ENCODE measurements at places on chromosomes 2 and 18. TPM values are rescaled to one million over a fixed set of nuclear protein-coding genes. Genes with fewer than 3 reads are reported as not detected.

DNA sequence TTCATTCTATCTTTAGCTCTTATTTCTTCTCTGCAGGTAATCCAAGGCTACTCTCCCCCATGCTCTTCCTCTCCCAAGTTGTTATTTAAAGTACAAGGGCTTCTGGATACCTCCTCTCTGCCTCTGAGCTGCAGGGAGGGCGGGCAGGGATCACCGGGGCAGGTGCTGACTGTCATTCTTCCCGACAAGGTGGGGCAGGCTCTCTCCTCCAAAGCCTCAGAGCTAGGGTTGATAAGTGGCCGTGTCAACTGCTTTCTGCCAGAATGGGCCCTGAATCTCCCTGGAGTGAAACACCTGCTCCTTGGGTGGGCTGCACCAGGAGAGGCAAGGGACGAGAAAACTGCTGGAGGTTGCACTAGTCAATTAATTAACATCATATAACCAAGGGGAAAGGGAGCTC, 250.3 kb downstream of the SLC4A3 start:
- no peak overlapping the region for H3K4me3 ChIP-seq
- no peak overlapping the region for H3K27ac ChIP-seq
- no peaks in the 10 kb centered on the region for H3K27me3 ChIP-seq

- H3K36me3 ChIP-seq: no peaks in the 10 kb centered on the region
- no peaks in the 10 kb centered on the region for H3K27me3 ChIP-seq
- H3K4me1 ChIP-seq: peaks cover 11% of the 10 kb centered on the region
- DNase-seq: no peak
Observed at GRCh38 chr2:224565452-224566035, 19.6 kb downstream of the CUL3 start.

- DNase-seq: no peak
- no peak overlapping the region for H3K4me3 ChIP-seq
- no peaks in the 10 kb centered on the region for H3K27me3 ChIP-seq
- H3K36me3 ChIP-seq: no peaks in the 10 kb centered on the region
- no peak overlapping the region for H3K27ac ChIP-seq
- no peaks in the 10 kb centered on the region for H3K4me1 ChIP-seq
Observed at GRCh38 chr2:217269701-217270484, 410.0 kb upstream of the TNP1 start.

GRCh38 chr2:71700041-71700657, 246.8 kb downstream of the DYSF start:
- peak; percentile 67 for DNase-seq
- H3K4me1 ChIP-seq: no peaks in the 10 kb centered on the region
- no peaks in the 10 kb centered on the region for H3K36me3 ChIP-seq
- no peaks in the 10 kb centered on the region for H3K27me3 ChIP-seq
- H3K27ac ChIP-seq: no peak overlapping the region

DNA sequence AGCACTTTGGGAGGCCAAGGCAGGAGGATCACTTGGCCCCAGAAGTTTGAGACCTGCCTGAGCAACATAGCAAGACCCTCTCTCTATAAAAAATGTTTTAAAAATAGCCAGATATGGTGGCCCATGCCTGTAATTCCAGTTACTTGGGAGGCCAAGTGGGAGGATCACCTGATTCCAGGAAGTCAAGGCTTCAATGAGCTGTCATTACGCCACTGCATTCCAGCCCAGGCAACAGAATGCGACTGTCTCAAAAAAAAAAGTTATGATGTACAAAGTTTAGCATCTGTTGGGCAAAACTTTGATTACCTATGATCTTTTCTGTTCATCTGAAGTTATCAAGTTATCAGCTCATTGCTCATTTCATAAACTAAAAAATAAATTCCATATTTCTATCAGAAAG, 504.1 kb upstream of the PKDCC start:
- H3K4me3 ChIP-seq: no peak overlapping the region
- H3K27ac ChIP-seq: no peak overlapping the region
- H3K27me3 ChIP-seq: no peaks in the 10 kb centered on the region
- H3K36me3 ChIP-seq: no peaks in the 10 kb centered on the region
- no peaks in the 10 kb centered on the region for H3K4me1 ChIP-seq
- no peak for DNase-seq

Gene ZNF521
- 88.7 TPM for total RNA-seq

Gene C2orf80
- not detected for total RNA-seq

DNA sequence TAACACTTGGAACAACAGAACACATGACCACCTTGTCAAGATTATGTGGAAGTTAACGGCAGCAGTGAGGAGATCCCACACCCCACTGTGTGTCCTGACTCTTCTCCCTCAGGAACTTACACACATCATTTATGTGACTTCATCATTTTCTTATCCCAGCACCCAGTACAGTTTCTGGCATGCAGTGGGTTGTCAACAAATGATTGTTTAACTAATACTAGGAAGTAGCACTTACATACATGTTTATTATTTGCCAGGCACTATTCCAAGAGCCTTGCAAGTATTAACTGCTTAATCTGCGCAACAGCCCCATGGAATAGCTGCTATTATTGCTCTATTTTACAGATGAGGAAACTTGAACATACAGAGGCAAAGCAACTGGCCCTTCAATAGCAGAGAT, 391.5 kb downstream of the TXNL1 start:
- no peak for DNase-seq
- no peaks in the 10 kb centered on the region for H3K4me1 ChIP-seq
- no peaks in the 10 kb centered on the region for H3K27me3 ChIP-seq
- no peaks in the 10 kb centered on the region for H3K36me3 ChIP-seq

- peaks cover 6% of the 10 kb centered on the region for H3K4me1 ChIP-seq
- no peaks in the 10 kb centered on the region for H3K27me3 ChIP-seq
- DNase-seq: no peak
- H3K4me3 ChIP-seq: no peak overlapping the region
- no peaks in the 10 kb centered on the region for H3K36me3 ChIP-seq
- no peak overlapping the region for H3K27ac ChIP-seq
Observed at GRCh38 chr2:217751192-217751591, 251.6 kb downstream of the TNS1 start.

Gene ONECUT2
- 0.69 TPM for total RNA-seq

- H3K4me3 ChIP-seq: no peak overlapping the region
- H3K36me3 ChIP-seq: no peaks in the 10 kb centered on the region
- no peaks in the 10 kb centered on the region for H3K4me1 ChIP-seq
- H3K27me3 ChIP-seq: no peaks in the 10 kb centered on the region
- no peak for DNase-seq
Observed at GRCh38 chr2:186882511-186883071, 33.6 kb upstream of the ZSWIM2 start.
